ENCODE measurements at places on chromosomes 4 and X. TPM values are rescaled to one million over a fixed set of nuclear protein-coding genes. Genes with fewer than 3 reads are reported as not detected.

DNA sequence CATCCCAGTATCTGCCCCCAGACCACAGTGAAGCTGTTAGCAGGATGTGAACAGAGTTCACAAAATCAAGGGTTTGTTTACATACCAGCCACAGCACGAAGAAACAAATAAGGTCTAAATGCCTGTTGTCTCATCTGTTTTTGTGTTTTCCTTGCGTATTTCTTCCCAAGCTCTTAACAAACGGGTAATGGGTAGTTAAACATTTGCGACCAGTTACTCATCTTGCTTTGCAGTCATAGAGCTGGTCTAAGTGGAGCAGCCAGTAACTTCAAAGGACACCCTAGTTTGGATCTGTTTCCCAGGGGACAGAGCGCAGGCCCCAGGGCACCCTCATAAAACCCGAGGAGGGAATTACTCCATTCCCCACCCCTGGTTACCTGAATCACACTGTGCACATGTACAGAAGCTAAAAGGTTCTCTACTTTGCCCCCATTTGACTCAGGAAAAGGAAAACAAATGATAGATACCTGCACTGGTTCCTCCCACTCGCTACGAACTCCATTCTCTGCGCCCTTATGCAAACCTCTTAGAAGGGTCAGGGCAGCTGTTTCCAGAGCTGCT, 68.8 kb downstream of the MAML3 start:
- no peak for DNase-seq

DNA sequence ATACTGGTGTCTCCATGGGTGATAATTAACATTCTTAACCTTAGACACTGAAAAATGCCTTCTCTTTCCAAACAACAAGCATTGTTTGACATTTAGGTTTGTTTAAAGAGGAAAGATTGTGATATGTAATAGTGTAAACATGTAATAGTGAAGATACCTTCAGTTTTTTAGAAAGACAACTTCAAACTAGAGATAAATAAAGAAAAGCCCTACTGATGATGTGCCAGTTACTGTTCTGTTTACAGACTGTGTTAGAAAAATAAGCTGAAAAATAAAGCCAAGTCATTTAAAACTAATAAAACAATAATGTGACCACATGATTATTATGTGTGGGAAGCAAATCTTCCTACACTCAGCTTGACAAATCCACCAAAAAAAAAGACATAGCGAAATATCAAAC, 2035.3 kb upstream of the TENM3 start:
- DNase-seq, result no peak

Gene TLR1
- polyA plus RNA-seq, result 16.2 TPM

Gene RAI2
- not detected for polyA plus RNA-seq

All from CD4-positive, alpha-beta memory T cell (primary cell).